ENCODE measurements at places on chromosomes 12 and 14.

DNA sequence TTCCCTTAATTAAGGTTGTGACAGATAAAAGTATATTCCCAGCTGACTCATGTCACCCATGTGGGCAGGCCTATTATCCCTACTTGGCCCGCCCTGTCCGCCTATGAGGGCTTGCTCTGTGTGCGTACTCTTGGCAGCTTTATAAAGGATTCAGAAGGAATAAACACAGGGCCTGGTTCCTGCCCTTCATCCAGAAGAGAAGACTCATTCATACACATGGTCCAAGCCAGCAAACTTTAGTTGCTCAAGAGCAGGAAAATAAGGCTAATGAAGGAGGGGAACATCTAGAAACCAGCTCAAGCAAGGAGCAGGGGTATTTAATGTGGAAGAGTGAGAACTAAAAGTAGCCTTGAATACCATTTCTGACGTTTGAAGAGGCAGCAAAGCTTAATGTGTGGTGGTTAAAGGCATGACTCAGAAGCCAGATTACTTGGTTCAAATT is 141.9 kb downstream of the CRADD start:
- no peak for DNase-seq

- DNase-seq = no peak
Measured at GRCh38 chr14:96263347-96264199, 7.6 kb downstream of the BDKRB1 start.

GRCh38 chr12:130944878-130945277 is 8.8 kb upstream of the ADGRD1 start:
- no peak for DNase-seq

GRCh38 chr12:80553316-80553715 is 109.3 kb downstream of the PTPRQ start:
- no peak for DNase-seq

DNA sequence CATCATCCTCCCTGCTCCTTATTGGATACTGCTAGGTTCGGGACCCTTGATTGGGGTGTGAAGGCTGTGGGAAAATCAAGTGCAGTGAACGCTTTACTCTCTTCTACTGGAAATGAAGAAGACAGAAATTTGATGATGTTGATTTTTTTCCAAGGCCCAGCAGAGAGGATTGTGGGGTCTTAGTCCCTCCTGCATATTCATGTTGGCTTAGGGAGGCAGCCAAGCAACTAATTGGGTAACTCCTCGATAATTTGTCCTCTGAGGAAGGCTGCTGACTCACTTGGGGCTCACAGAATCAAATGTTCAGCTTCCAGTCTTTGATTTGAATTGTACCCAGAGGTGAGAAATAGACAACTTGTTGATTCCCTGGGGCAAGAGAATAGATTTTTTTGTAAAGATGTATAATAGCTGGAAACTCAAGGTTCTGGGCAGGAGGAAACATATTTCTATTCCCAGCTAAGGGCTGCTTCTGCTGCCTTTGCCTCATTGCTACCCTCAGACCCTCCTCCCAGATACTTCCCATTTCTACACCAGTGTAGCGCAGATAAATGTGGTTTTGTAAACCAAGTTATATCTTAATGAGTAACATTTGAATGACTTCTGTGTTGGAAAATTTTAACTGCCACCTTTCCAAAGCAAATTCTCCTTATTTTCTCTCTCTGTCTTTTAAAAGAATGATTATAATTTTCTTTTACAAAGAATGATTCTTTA is 21.7 kb downstream of the NEUROD4 start:
- DNase-seq = no peak

GRCh38 chr12:123143736-123144461 is 7.0 kb downstream of the PITPNM2 start:
- no peak for DNase-seq

- DNase-seq = no peak
Measured at GRCh38 chr12:61070640-61071414, 1189.4 kb upstream of the USP15 start.

DNA sequence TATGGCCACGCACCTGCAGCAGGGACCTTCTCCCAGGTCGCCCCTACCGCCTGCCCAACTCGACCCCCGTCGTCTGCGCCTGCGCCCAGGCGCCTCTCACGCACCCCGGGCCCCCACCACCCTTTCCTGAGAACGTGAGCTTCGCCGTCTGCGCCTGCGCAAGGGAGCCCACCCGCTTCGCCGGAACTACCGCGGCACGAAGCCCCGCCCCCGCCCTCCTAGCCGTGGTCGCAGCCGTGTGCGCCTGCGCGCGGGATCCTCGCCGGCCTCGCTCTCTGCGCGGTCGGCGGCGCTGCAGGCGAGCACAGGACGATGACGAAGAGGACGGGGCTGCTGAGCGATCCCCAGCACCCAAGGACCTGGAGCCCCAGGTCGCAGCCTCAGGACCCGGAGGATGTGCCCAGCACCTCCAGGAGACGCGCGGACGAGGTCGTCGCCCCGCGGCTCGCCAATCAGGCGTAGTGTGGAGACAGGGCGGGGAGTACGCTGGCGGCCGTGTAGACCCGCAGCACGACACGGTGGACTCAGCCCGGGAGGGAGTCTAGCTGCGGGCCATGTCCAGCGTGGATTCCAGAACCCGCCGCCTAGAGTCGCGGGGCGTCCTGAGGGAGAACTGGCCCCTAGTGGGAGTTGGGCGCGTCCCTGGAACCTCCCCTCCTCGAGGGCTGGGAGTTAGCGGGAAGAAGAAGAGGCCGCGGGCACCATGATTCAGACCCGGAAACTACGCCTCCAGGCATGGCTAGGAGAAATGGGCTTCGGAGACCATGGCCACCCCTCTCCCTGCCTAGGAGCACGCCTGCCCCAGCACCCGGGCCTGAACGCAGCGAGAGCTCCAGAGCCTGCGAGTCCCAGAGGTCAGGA is 1120.8 kb upstream of the TMEM132C start:
- peak; percentile 58 for DNase-seq

DNA sequence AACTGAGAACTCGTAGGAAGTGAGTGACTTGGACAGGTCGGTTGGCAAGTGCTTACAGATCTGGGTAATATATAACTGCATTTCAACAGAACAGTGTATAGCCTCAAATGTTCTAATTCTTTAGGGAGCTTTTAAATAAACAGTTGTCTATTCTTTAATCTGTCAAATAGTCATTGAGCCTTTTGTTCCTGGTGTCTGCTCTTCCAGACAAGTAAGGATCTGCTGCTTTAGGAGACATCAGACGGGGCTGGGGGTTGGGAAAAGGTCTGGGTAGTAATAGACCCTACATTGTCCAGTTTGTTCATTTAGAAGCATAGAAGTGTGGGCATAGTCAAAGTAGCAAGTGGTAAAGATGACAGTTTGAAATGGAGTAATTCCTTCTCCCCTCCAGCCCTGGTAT is 2.0 kb downstream of the PTPN11 start:
- no peak for DNase-seq

GRCh38 chr12:49827051-49827400 is 1.2 kb downstream of the NCKAP5L start:
- no peak for DNase-seq

DNA sequence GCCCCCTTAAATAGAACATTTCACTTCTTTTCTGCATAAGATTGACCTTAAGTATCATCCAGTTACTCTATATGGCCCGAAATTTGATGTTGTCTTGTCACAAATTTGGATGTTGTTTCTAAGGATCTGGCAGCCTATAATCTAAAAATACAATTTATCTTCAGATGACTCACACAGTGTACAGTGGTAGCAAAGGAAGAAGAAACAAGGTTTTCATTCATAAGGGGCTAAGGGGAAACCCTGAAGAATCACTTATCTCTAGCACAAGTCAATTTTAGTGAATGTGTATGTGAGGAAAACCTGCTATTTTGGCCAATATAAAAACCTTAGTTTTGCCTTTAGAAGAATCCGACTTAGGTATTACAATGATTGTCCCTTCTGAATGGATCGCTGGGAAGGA is 606.3 kb upstream of the LRFN5 start:
- DNase-seq = no peak

DNA sequence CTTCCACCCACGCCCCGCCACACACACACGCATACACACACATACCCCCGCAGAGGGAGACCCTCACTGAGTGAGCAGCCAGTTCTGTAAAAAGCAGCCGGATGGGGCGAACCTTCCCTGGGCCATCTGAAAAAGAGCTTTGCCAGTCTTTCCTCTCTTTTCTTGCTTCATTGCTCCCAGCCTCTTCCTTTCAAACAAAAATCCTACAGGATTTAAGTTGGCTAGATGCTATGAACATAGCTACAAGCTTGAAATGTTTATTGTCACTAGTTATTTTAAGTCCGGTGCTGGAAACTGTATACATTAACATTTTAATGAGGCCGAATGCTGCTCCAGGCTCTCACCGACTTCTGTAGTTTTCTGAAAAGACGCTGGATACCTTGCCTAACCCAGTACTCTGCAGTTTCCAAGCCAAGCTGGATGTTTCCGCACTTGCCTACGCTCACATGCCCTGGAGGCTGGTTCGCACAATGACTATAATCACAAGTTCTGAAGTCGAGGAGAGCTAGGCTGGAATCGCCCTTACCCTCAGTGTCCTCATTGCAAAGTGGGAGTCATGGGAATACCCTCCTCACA is 39.2 kb downstream of the LTBP2 start:
- no peak for DNase-seq

GRCh38 chr12:46553266-46553665 is 180.7 kb upstream of the SLC38A2 start:
- no peak for DNase-seq

GRCh38 chr12:96989916-96990315 is 82.9 kb downstream of the NEDD1 start:
- DNase-seq = no peak

DNA sequence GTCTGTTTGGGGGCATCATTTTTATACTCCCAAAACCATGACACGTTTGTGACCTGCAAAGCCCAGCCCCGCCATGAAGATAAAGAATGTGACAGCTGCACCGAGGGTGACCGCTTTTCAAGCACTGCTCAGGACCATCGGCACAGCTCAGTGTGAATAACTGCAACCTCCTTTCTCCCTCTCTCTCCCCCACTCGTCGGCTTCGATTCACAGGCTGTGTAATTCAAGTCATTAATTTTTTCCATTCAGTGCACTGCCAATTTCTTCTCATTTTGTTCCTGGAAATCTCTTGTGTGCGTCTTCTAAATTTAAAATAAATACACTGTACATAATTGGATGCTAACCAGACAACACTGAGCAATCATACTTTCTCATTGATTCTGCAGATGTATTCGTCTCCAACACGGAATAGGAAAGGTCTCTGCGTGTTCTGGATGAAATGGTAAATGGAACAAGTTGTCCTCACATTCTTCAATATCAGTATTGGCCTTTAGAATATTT is 260.8 kb downstream of the TTC8 start:
- DNase-seq = no peak

DNA sequence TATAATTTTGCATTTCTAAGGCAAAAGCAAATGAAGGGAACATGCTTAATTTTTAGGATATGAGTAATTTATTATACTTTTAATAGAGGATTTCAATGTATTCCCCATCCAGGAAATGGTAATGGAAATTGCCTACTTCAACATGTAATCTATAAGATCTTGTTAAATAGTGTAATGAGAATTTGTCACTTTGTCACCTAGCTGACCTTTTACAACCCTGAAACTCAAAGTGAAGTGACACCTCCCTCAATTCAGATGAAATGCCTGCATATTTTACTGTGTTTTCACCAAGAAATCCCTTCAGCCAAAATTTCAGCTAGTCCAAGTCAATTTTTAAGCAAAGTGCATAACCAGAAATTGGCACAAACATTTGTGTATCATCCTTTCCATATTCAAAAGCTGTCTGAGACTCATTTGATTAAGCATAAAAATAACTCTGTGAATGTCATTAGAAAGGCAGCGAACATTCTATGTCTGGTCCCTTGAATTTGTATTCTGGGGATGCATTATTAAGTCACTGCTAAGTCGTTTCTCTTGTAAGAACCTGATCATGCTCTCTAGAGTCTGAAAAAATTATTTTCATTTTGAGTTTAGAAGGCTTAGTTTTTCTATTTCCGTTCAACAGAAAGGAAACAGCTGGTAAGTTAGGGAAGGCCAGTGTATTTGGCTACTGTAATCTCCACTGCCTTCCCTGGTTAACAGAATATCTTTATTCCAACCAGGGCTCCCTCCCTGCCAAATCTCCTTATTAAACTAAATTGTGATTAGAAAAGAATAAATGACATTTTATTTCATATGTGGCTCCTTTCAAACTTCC is 100.8 kb downstream of the IGF1 start:
- DNase-seq = no peak

DNA sequence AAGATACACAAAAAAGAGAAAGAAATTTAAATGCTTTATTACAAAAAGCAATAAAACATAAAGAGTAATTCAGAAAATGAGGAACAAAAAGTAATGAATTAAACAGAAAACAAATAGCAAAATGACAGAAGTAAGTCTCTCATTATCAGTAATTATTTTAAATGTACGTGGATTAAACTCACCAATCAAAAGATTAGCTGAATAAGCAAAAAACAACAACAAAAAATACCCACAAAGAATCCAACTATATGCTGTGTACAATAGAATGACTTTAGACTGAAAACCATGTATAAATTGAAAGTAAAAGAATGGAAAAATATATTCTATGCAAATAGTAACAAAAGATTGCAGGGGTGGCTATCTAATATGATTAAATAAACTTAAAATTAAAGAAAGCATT is 1006.8 kb downstream of the SLC16A7 start:
- DNase-seq = no peak

GRCh38 chr12:80846952-80847351 is 90.8 kb downstream of the LIN7A start:
- DNase-seq = no peak

DNA sequence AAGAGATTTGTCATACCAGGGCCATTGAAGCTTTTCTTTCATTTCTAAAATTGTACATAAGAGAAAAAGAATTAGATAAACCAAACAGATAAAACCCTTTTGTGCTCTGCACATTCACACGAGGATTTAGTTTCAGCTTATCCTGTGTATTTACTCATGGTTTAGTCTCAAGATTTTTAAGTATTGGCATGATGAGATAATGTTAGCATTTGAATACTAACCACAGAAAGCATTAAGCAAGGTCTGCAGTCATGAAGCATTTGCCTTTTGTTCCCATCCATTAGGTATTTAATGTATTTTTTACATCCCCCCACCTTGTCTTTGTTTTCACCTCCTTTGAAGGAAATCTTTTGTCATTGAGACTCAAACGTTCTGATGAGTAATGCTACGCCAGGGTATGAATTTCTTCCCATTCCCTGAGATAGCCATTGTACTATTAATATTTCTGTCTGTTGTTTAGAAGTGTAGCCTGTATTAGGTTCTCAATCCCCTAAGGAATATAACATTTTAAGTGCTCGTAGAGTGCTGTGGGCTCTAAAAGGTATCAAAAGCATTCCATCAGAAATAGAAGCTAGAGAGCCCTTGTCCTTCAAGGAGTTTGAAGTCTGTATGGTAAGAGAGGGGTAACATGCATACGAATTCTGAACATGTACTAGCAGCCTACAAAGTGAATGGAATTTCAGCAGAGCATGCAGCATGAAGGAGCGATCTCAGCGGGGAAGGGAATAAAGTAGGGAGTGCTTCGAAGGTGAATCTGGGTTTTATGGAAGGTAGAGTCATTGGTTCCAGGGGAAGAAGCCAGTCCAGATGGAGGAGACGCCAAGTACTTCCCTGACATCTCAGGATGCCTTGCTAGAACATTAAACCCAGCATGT is 22.3 kb downstream of the CRADD start:
- no peak for DNase-seq
